Stromal cell of bone marrow (primary cell): ENCODE measurements at places on chromosomes 5 and 9.

DNA sequence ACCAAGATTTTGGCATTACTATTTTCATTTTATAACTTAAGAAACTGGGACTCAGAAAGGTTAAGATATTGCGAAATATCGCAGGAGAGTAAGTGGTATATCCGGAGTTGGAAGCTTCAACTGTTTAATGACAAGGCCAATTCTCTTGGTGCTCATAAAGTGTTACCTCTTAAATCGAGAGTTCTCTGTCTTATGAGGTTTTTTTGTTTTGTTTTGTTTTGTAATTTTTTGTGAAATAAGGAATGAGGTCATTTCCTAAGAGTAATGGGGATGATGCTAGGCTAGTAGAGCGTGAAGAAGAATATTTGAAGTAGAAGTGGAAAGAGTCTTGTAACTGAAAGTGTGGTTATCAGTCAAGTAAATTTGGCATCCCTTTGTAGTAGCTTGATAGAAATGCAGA is 183.2 kb upstream of the DAB2 start:
- DNase-seq = peak; percentile 47

GRCh38 chr9:126830827-126831226 is 26.0 kb downstream of the ZBTB43 start:
- no peak for DNase-seq

DNA sequence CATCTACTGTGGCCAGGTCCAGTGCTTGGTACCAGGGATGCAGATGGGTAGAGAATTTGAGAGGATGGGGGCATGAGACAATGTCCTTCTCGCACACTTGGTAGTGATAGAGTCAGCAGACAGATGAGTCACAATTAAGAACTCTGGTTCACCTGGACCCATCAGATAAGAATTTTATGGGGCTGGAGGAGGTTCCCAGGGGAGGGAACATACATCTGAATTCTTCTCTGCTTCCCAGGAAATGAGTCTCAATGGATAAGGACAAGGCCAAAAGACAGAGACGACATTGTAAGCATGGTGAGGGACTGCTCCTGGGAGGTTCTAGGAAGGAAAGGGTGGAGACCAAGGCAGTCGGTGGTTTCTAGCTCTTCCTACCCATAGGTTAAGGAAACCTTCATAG is 5.3 kb downstream of the SLC4A9 start:
- DNase-seq = no peak

GRCh38 chr5:18323891-18324290 is 689.6 kb downstream of the TAF11L14 start:
- no peak for DNase-seq

DNA sequence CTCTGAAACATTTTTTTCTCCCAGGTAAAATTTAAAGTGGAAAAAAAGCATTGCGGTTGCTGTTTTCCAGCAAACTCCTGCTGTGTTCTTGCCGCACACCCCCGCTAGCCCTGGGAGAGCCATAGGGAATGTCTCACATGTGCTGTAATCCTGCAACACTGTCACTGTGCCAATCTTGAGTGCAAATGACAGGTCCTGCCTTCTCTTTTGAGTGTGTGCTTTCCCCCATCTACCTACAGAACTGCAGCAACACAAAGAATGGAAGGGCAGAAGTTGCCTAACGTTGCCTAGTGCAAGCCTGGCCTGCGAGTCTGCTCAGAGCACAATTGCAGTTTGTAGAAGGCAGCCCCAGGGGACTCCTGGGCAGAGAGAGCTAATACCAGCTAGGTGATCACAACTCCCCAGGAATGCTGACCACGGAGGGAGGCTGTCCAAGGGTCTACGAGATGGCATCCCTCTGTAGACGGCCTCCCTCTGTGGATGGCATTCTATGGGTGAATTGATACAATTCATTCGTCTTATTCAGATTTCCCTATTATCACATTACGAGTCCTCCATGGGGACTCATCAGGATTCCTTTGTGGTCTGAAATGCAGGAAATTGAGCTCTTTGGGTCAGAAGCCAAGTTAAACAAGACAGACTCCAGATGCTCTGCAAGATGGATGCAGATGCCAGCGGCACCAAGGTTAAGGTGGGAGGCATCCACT is 172.6 kb upstream of the S1PR3 start:
- peak; percentile 53 for DNase-seq

- DNase-seq = no peak
These were observed 39.1 kb downstream of the PCDH1 start for GRCh38 chr5:141839015-141839513.

- peak; percentile 48 for DNase-seq
These were observed 5.7 kb downstream of the PDE6A start for GRCh38 chr5:149938791-149939358.

DNA sequence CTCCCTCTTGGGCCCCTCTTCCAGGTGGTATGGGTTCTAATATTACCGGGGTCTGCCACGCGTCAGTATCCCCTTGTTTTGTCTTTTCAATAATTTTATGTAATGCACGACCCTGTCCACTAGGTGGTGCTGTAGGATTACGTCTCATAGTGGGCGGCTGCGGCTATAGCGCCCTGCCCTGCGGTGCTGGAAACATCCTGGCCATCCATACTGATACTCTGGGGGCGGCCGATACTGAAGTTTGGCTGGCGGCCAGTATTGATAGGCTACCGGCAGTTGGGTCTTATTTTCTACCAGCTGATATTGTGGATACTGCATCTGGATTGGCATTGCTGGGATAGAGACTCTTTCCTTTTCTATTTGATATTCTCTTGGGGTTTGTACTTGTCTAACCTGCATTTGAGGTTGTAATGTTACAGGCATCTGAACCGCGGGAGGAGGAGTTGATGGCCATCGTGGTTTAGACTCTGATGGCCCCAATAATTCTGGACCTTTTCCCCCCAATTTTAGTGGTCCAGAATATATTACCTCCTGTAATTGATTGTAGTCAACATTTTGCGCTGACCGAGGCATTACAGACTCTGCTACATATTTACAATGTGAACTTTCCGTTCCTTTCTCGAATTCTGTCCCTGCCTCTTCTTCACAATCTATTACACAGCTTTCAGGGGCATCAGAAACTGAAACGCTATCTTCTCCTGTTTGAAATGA is 3.3 kb upstream of the TMEM141 start:
- DNase-seq = peak; percentile 24

GRCh38 chr5:131957721-131958441 is 12.4 kb upstream of the MEIKIN start:
- DNase-seq = no peak

GRCh38 chr5:68534131-68534940 is 318.8 kb downstream of the PIK3R1 start:
- no peak for DNase-seq

DNA sequence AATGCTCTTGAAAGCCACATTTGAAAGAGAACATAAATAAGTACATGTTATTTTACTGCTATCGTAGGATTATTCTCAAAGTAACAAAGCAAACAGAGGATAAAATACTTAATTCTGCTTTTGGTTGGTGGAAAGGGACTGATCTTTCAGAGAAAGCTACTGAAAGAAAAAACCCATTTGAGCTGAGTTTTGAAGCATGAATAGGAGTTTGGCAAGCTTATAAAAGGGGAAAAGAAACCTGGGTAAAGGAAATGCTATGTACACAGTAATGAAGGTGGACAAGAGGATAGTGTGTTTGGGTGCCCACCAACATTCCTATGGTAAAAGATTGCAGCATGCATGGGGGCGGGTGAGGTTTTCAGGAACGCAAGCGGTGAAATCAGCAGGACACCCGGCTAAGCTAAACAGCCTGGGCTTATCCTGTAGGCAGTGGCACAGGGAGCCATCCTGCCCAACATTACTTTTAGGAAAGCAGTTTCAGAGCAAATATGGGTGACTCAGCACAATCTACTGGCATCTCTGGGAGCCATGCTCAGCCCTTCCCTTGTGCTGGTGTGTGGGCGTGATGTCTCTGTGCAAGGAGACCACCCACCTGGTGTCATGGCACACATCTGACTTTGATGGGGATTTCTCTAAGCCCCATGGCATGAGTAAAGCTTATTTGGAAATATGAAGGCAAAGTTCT is 673.9 kb upstream of the KLF4 start:
- no peak for DNase-seq

DNA sequence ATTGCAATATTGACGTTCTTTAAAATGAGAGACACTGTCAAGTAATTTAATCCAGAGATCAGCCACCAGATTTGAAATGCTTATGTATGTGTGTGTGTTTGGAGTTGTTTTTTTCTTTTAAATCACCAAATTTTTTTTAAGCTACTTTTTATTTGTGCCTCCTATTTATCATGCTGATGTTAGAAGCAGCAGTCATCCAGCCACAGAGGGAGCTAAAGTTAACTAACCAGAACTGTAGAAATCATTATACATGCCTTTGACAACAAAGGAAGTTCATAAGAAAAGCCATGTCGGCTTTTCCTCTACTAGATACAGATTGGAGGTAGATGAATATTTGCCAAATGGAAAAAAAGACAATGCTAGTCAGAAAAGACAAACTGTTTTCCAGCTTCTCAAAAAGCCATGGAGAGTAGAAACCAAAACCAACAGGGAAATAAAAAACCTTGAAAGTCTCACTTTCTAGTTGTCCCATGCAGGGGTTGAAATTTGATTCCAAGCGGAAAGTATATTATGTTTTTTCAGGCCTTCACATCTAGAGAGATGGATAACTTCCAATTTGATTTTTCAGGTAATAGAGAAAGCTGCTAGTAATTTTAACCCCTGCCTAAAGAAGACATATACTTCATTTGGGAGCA is 4.5 kb downstream of the PURA start:
- no peak for DNase-seq

- no peak for DNase-seq
These were observed 32.6 kb upstream of the SLC6A19 start for GRCh38 chr5:1168796-1169195.

DNA sequence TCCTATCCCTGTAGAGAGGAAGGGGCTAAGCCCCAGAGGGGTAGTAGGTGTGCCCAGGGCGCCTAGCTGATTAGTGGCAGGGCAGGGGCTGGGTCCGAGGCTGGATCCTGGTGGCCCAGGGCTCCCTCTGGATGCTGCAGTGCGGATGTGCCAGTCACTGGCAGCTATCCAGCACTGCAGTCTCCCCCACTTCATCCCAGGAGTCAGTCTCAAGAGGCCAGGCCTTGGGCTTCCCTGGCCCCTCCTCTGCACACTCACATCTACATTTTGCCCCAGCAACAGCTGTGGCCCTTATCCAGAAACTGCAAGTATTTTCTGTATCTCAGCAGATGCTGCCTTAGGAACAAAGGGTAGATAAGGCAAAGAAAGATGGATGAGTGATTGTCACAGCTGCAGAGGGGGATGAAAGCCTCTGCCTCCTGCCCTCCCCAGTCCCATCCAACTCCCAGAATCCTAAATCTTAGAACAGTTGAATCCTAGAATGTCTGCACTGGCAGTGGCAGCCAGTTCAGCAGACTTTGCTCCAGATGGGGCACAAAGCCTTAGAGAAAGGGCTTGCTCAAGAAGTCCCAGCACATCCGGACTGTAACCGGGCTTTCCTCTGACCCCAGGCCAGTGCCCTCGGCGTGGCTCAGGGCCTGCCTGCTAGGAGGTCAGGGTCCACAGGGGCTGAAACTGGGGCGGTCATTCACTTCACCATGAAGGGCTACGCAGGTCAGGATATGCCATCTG is 1.6 kb downstream of the ANXA6 start:
- DNase-seq = no peak

DNA sequence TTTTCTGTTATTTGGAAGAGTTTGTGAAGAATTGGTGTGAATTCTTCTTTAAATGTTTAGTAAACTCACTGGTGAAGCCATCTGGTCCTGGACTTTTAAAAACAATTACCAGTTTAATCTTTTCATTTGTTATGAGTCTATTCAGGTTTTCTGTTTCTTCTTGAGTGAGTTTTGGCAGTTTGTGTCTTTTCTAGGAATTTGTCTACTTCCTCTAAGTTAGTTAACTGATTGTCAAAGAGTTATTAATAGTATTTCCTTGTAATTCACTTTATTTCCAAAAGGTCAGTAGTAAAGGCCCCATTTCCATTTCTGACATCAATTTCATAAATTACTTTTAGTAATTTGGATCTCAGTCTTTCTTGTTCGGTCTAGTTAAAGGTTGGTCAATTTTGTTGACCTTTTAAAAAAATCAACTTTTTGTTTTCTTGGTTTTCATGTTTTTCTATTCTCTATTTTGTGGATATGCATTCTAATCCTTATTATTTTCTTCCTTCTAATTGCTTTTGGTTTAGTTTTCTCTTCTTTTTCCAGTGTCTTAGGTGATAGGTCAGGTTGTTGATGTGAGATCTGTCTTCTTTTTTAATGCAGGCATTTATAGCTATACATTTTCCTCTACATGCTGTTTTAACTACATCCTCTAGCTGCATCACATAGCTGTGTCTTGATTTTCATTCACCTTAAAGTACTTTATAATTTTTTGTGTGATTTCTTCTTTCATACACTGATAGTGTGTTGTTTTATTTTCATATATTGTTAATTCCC is 7.3 kb upstream of the SMIM3 start:
- DNase-seq = no peak

- DNase-seq = no peak
These were observed 29.9 kb upstream of the MAP1B start for GRCh38 chr5:72077390-72077789.

- DNase-seq = no peak
These were observed 9.4 kb upstream of the GM2A start for GRCh38 chr5:151243564-151243963.

DNA sequence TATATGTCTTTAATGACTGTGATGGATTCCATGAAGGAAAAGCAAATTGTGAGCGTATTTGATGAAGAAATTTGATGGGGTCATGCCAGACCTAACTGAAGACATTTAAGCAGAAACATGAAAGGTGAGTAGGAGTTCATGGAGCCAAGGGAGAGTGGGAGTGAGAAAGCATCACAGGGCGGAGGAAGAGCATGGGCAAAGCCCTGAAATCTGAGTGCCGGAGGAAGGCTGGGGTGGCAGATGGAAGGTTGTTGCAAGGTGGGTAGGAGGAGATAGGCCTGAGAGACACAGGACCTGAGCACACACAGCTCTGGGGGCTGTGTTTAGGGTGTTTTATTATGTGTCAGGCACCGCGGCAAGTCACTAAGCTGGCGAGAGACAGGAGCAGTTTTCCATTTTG is 100.3 kb upstream of the SPOCK1 start:
- DNase-seq = no peak

DNA sequence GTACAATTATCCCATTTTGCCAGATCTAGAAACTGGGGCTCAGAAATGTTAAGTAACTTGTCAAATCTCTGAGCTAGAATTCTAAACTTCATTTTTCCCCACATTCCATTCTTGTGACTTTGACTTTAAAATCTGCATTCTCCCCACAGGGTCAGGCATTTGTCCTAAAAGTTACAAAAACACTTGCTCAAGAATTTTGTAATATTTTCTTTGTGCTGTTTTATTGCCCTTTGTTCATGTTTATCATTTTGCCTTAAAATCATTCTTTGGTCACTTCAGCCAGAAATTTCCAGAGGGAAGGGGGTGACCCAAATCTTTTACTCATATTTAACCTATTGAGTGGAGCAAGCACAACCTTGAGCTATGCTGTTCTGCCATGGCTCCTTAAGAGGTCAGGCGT is 120.1 kb upstream of the CCL21 start:
- DNase-seq = no peak

- DNase-seq = no peak
These were observed 588.3 kb downstream of the BNC2 start for GRCh38 chr9:16282216-16282615.

- DNase-seq = no peak
These were observed 215.0 kb downstream of the SEMA6A start for GRCh38 chr5:116359592-116359991.
